ENCODE measurements at places on chromosomes 2 and 18.
A peak's percentile ranks its signal among the peaks of the same experiment; 100 is the strongest.

GRCh38 chr18:63247506-63247905 is 72.1 kb downstream of the BCL2 start:
- DNase-seq = no peak

GRCh38 chr2:24899361-24899910 is 20.6 kb downstream of the ADCY3 start:
- no peak for DNase-seq

DNA sequence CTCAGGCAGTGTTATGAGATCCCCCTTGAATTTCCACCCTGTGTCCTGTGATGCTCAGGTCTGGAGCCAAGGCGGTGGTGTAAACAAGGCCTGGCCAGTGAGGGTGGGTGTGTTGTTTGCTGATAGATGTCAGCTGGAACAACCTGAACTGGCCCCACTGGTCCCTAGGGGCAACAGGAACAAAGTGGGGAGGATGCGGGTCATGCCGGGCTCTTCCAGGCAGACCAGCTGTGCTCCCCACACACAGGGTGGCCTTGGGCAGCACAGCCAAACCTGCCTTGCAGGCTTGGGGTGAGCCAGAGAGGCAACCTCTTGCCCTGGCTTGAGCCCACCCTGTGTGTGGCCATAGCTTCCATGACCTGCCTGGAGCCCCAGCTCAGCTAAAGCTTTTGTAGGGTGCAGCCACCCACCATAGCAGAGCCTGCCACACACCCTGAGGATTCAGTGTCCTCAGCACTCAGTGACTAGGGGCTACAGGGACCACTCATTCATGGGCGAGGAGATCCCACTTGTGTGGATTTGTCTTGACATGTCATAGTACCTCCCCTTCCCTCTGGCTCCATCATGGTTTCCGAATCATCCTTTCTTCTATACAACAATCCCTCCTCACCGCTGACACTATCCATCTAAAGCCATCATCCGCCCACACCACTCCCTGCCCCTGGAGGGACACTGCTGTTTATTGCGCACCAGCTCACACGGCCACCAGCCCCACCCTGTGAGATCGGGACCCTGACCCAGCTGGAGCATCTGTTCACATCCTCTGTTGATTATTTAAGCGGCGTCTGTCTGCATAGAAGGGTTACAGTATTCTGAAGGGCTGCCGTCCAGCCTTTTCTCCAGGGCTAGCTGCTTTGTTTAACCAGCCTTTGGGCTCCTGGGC is 268.8 kb downstream of the CYP26B1 start:
- DNase-seq = no peak

GRCh38 chr2:204024503-204024902 is 87.9 kb downstream of the ICOS start:
- peak; percentile 2 for DNase-seq

- DNase-seq = no peak
These were observed 123.5 kb upstream of the FOSL2 start for GRCh38 chr2:28269019-28269784.

GRCh38 chr2:181143790-181144300 is 163.4 kb downstream of the UBE2E3 start:
- DNase-seq = no peak

DNA sequence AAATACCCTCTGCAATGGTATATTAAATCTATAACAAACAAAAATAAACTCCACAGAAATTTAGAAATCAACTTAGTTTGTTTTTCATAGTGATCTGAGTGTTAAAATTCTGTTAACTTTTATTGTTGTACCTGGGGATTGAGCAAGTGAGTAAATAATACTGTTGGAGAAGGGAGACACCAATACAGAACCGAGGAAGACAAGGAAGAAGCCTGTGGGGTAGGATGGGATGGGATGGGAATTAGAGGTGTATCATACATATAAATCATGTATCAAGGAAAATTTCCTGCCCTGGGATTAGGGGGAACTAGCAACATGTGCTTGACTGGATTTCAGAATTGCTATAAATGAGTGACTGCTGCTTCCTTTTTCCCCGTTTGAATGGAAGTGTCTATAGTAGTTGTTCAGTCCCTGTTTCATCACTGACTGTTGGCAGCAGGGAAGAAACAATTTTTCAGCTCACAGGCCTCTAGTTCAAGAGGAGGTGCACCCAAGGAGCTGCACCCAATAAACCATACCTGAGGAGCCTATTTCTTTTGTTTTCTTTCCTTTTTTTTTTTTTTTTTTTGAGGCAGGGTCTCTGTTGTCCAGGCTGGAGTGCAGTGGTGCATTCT is 53.1 kb downstream of the SP110 start:
- no peak for DNase-seq

- peak; percentile 4 for DNase-seq
These were observed 1.2 kb downstream of the RAPH1 start for GRCh38 chr2:203533676-203534591.

DNA sequence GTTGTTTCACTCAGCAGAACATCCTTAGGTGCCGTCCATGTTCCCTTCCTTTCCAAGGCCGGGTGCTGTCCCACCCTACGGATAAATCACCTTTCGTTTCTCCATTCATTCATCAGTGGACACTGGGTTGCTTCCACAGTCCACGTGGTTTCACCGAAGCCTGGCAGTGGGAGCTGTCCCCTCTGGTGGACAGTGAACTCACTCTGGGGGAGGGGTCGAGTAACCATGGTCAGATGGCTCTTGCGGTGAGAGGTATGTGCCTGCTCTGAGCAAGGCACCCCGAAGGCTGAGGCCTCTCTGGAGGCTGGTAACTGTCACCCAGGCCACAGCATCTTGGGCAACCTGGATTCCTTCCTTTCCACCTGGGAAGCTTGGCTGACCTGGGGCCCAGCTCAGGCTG is 61.5 kb upstream of the TWIST2 start:
- no peak for DNase-seq

- no peak for DNase-seq
These were observed 26.5 kb upstream of the C2orf74 start for GRCh38 chr2:61135510-61135909.

DNA sequence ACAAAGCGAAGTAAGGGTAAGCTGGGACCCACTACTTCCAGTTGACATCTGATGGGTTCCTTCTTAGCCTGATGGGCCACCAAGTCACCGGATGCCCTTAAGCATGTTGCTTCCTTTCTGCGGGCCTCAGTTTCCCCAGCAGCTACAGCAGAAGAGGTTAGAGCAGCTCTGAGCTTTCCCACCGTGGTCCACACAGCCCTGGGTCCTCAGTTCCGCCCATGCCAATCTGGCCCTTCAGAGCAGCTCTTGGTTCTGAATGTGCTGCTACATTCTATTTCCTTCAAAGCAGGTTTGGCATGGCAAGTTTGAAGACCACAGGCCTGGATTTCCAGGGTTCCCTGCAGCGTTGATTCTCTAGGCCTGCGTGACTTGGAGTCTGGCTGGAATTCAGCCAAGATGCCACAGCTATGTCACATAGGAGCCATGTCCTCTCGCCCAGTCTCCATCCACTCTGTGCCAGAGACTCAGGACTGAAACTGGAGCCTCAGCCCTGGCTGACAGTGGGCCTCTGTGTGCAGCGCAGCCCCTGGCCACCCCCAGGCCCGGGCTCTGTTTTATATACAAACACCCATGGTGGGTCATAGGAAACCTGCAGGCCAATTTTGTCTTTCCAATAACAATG is 79.6 kb downstream of the TFCP2L1 start:
- no peak for DNase-seq

DNA sequence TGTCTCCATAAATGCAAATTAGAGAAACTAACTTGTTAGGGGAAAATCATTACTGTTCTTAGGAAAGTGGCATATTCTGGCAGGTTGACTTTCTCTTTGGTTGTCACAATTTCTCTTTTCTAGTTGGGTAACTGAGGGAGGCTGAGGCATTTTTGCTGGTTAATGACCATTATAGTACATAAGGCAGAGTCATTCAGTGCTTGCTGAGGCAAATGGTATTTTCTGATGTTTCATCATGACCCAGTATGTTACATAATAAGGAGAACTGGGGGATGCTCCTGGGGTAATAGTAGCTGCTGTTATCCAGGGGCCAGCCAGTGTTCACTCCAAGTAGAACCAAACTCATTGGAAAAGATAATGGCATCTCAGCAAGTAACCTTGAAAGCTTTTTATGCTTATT is 62.3 kb downstream of the ITGA6 start:
- DNase-seq = no peak

- DNase-seq = no peak
These were observed 19.4 kb downstream of the ZEB2 start for GRCh38 chr2:144500563-144500962.

DNA sequence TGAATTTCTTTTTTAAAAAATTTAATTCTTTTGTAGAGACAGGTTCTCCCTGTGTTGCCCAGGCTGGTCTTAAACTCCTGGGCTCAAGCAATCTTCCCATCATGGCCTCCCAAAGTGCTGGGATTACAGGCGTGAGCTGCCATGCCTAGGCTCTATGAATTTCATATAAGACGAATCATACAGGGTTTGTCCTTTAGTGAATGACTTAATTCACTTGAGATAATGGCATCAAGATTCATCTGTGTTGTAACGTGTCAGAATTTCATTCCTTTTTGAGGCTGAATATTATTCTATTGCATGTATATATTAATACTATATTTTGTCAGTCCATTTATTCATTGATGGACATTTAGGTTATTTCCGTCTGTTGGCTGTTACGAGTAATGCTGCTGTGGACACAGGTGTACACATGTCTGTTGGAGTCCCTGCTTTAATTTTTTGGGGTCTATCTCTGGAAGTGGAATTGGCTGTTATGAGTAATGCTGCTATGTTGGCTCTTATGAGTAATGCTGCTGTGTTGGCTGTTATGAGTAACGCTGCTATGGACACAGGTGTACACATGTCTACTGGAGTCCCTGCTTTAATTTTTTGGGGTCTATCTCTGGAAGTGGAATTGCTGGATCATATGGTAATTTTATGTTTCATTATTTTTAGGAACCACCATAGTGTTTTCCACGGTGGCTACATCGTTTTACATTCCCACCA is 210.6 kb downstream of the CAMKMT start:
- DNase-seq = no peak

DNA sequence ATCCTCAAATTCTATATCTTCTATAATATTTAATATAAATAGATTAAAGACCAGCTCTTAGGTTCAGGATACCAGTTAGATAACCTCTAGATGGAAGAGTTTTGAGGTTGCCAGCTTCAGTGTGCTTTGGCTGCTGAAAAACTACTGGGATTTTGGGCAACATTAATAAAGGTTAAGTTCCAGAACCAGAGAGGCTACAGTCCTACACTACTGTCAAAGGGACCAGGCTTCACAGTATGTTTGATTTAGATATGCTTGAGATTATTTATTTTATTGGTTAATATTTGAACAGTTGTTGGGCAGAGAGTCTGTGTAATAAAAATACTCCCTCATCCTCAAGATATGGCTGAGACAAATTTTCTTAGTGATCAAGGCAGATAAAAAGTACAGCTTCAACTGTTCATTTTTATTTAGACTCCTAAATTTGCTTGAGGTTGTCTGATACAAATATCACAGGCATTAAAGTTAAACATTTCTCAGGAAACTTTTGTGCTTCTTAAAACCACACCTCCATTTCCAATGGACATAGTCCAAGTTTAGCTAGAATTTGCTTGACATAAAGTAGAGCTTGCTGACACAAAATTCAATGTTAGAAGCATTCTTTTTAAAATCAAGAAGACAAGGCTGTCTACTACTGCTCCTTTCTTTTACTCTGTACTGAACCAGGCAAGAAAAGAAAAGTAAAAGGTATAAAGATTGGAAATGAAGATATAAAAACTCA is 19.7 kb upstream of the TMEM17 start:
- DNase-seq = no peak

DNA sequence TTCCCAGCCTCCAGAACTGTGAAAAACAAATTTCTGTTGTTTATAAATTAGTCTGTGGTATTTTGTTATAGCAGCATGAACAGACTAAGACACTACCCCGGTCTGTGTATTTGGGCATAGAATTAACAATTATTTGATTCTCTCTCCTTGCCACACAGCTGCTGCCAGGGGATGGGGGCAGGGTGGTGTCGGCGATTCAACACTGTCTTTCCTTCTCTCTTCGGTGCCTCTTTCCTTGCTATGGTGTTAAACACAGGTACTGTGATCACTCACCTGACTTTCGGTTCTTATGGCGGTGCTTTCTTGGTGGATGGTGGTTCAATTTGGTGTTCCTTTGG is 50.8 kb upstream of the CTAGE1 start:
- no peak for DNase-seq

DNA sequence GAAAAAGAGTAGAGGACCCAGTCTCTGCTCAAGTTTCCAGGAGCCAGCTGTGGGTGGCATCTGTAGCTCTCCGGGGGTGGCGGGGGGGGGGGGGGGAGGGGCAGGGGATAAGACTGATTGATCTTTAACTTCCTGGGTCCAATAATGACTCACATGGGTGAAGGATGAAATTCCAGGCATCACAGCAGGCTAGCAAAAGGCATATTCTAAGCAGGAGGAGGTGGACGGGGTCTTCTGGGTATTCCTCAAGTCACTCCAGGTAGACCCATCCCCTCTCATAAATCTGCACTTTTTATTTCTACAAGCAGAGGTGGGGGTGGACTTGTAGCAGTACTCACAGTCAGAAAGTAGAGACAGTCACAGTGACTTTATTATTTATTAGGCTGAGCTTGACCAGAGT is 85.5 kb upstream of the TMEM247 start:
- no peak for DNase-seq

DNA sequence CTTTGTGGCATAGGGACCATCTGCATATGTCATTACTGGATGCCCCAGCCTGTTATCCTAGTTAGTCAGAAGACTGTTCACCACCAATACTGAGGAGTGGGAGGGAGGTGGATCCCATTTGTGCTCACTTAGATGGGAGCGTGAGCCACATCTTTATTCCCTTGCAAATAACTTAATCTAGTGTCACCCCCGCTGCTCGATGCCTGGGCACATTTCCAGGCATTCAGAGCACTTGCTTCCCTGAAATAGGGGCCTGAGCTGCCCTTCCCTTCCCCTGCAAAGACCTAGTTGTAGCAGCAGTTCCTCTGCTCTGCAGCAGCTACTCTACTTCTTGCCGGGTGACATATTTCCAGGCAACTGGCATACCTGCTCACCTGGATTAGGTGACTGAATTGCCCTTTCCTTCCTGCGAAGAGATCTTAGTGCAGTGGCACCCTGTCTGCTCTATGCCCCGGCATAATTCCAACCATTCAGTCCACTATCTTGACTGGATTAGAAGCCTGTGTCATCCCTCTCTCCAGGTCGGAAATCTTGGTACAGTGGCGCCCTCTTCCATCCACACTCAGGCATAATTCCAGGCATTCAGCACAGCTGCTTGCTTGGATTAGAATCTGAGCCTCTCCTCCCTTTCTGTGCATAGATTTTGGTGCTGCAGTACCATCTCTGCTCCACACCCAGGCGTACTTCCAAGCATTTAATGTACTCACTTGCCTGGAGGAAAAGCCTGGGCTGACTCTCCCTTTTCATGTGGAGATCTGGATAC is 1389.1 kb upstream of the TMEFF2 start:
- no peak for DNase-seq

GRCh38 chr2:30136764-30137444 is 9.9 kb upstream of the YPEL5 start:
- no peak for DNase-seq

DNA sequence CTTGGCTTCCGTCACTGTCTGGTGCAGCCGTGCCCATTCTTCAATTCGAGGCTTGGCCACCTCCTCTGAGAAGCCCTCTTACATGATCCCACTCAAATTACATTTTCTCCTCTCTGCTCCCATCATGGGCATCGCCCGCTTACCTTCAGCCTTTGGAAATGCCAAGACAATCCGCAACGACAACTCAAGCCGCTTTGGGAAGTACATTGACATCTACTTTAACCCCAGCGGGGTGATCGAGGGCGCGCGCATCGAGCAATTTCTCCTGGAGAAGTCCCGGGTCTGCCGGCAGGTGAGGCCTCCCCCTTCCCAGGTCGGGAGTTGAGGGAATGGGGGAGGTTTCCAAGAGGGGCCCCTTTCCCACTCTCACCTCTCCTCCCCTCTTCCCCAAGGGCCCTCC is 38.3 kb downstream of the MYO7B start:
- DNase-seq = no peak

GRCh38 chr18:61096226-61096625 is 237.0 kb upstream of the CDH20 start:
- no peak for DNase-seq
